Osteocyte (in vitro differentiated cells): ENCODE measurements at places on chromosomes 2 and 18.

- no peak for DNase-seq
- no peaks in the 10 kb centered on the region for H3K36me3 ChIP-seq
- no peaks in the 10 kb centered on the region for H3K27me3 ChIP-seq
- peak overlapping the region; percentile 27 for H3K27ac ChIP-seq
Measured at GRCh38 chr2:150234787-150235446, 252.6 kb downstream of the RND3 start.

- no peaks in the 10 kb centered on the region for H3K4me1 ChIP-seq
- H3K27ac ChIP-seq = no peak overlapping the region
- no peaks in the 10 kb centered on the region for H3K36me3 ChIP-seq
- DNase-seq = no peak
- H3K4me3 ChIP-seq = no peak overlapping the region
- peaks cover 35% of the 10 kb centered on the region for H3K27me3 ChIP-seq
Measured at GRCh38 chr18:79532313-79533007, 136.7 kb downstream of the NFATC1 start.

- H3K4me1 ChIP-seq = peaks cover 16% of the 10 kb centered on the region
- no peaks in the 10 kb centered on the region for H3K27me3 ChIP-seq
- no peak overlapping the region for H3K27ac ChIP-seq
- H3K4me3 ChIP-seq = no peak overlapping the region
- DNase-seq = no peak
Measured at GRCh38 chr2:101518578-101519492, 43.9 kb upstream of the RFX8 start.

- H3K27ac ChIP-seq = no peak overlapping the region
- no peaks in the 10 kb centered on the region for H3K4me1 ChIP-seq
Measured at GRCh38 chr18:26322890-26323653, 96.8 kb downstream of the TAF4B start.

DNA sequence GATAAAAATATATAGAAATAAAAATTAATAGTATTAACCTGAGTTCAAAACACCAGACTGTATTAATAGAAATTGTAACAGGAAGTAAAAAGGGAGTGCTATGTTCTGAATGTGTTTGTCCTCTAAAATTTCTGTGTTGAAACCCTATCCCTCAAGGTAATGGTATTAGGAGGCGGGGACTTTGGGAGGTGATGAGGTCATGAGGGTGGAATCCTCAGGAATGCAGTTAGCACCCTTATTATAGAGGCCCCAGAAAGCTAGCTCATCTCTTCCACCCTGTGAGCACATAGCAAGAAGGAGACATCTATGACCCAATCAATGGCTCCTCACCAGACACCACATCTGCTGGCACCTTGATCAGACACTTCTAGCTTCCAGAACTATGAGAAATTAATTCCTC, 124.5 kb downstream of the CMPK2 start:
- no peak overlapping the region for H3K27ac ChIP-seq
- no peaks in the 10 kb centered on the region for H3K36me3 ChIP-seq

- no peaks in the 10 kb centered on the region for H3K36me3 ChIP-seq
- no peak for DNase-seq
- peaks cover 14% of the 10 kb centered on the region for H3K4me1 ChIP-seq
- H3K4me3 ChIP-seq = no peak overlapping the region
- no peaks in the 10 kb centered on the region for H3K27me3 ChIP-seq
Measured at GRCh38 chr2:197136452-197136851, 174.1 kb downstream of the ANKRD44 start.

DNA sequence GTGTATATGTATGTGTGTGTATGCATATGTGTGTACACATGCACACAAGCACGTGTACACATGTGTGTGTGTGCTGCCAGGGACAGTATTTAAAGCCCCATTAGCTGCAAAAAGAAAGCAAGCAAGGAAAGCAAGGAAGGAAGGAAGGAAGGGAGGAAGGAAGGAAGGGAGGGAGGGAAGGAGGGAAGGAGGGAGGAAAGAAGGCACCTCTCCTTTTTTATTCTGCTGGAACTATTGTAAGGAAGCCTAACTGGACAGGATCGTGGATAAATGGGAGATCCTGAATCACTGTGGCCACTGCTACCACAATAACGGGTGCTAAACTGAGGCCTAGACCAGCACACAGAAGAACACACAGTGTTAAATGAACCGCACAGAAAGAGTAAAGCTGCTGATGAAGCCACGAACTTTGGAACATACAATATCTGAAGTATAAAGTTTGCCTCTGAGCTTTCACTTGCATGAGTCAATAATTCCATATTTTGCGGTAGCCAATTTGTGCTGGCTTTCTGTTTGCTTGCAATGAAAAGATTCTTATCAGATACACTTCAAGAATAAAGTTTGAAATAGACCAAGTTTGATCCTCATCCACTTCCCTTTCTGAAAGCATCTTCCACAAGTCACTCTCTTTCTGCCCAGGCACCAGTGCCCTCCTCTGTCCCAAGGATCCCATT, 15.5 kb downstream of the CACNB4 start:
- no peak overlapping the region for H3K27ac ChIP-seq
- H3K27me3 ChIP-seq = peaks cover 7% of the 10 kb centered on the region
- H3K4me1 ChIP-seq = no peaks in the 10 kb centered on the region
- no peak overlapping the region for H3K4me3 ChIP-seq
- no peaks in the 10 kb centered on the region for H3K36me3 ChIP-seq

GRCh38 chr2:204913854-204914464, 368.7 kb downstream of the PARD3B start:
- no peaks in the 10 kb centered on the region for H3K4me1 ChIP-seq
- DNase-seq = no peak
- no peaks in the 10 kb centered on the region for H3K36me3 ChIP-seq
- no peak overlapping the region for H3K4me3 ChIP-seq
- H3K27me3 ChIP-seq = no peaks in the 10 kb centered on the region

GRCh38 chr2:236548179-236548921, 21.3 kb upstream of the ACKR3 start:
- H3K4me1 ChIP-seq = no peaks in the 10 kb centered on the region
- no peak overlapping the region for H3K27ac ChIP-seq
- H3K4me3 ChIP-seq = no peak overlapping the region
- peaks cover 4% of the 10 kb centered on the region for H3K27me3 ChIP-seq
- no peak for DNase-seq
- peaks cover 4% of the 10 kb centered on the region for H3K36me3 ChIP-seq

- H3K4me1 ChIP-seq = peaks cover 71% of the 10 kb centered on the region
- no peaks in the 10 kb centered on the region for H3K36me3 ChIP-seq
- H3K27ac ChIP-seq = peak overlapping the region; percentile 99
- no peaks in the 10 kb centered on the region for H3K27me3 ChIP-seq
- no peak overlapping the region for H3K4me3 ChIP-seq
Measured at GRCh38 chr2:43082903-43083677, 143.3 kb downstream of the ZFP36L2 start.

DNA sequence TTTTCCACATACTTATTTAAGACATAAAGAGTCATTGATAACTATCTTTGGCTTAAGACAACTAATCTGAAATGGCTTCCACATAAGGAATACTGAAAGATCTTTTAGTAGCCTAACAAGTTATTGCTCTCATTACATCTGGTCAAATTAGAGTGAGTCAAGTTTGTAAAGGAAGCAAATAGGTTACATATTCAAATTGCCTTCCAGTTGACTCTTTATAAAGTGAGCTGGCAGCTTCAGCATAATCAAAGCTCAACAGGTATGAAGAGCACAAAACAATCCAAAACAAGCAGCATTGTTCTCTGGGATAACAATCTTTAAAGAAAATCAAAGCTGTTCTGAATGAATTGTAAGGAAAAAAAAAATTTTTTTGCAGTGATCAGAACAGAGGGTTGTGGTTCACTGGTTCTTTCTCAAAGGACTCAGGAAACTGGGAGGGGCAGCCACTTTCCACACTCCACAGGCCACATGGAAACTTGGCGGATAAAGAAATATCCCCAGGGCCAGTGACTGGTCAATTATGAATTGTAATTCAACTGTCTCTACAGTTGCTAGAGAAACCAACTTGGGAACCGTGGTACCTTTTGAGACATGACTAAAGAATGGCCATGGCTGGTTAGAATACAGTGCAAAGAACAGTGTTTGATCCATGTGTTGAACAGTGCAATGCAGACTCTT, 369.3 kb upstream of the KCNH7 start:
- H3K4me1 ChIP-seq = peaks cover 17% of the 10 kb centered on the region
- no peaks in the 10 kb centered on the region for H3K27me3 ChIP-seq
- DNase-seq = no peak

- no peak for DNase-seq
- no peaks in the 10 kb centered on the region for H3K36me3 ChIP-seq
- no peaks in the 10 kb centered on the region for H3K27me3 ChIP-seq
- H3K27ac ChIP-seq = no peak overlapping the region
- peaks cover 41% of the 10 kb centered on the region for H3K4me1 ChIP-seq
Measured at GRCh38 chr2:71798266-71799012, 345.1 kb downstream of the DYSF start.

DNA sequence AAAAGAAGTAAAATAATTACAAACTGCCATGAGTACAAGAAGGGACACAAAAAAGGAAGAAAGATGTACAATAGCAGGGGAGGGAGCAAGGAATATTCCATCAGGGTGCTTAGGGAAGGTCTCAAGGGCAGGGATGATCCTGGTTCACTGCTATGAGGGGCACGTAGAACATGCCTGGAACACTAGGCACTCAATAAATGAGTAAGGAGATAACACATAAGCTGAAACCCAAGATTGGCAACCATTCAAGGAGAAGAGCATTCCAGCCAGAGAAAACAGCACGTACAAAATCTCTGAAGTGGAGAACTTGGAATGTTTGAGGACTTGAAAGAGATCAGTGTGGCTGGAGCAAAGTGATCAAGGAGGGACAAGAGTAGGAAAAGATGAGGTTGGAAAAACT, 103.2 kb downstream of the FAM161A start:
- H3K27me3 ChIP-seq = no peaks in the 10 kb centered on the region
- H3K4me3 ChIP-seq = no peak overlapping the region
- no peak for DNase-seq
- no peaks in the 10 kb centered on the region for H3K36me3 ChIP-seq

DNA sequence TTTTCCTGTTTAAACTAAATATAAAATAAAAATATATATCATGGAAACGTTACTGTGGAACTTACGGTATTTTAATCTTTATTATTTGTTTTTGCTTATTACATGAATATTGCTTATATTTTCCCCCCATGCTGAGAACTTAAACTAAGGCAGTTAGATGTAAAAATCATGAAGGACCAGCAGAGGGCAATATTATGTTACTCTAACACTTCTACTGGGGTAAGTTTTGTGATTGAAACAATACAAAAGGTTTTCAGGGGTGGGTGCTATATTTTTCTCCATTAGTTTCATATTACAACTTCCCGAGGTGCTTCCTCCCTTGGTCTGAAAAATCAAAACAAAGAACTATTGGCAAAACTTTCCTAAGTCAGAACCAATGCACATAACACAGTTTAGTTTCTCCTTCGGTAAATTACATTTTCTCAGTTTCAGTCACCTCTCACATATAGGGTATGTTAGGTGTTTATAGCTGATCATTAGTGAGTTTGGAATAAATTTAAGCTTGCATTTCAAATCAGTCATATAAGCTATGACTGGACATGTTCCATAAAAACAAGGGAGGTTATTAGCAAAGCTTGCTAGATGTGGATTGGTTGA, 54.8 kb downstream of the ZNF407 start:
- no peak overlapping the region for H3K27ac ChIP-seq
- DNase-seq = no peak
- no peaks in the 10 kb centered on the region for H3K27me3 ChIP-seq
- H3K4me3 ChIP-seq = no peak overlapping the region
- H3K4me1 ChIP-seq = peaks cover 5% of the 10 kb centered on the region

- H3K4me3 ChIP-seq = no peak overlapping the region
- DNase-seq = no peak
- H3K27ac ChIP-seq = no peak overlapping the region
- peaks cover 4% of the 10 kb centered on the region for H3K4me1 ChIP-seq
- H3K36me3 ChIP-seq = no peaks in the 10 kb centered on the region
Measured at GRCh38 chr18:23712445-23712844, 23.2 kb downstream of the LAMA3 start.
